Esophagus squamous epithelium (tissue), 5 donors: ENCODE measurements at places on chromosomes 4 and X.

DNA sequence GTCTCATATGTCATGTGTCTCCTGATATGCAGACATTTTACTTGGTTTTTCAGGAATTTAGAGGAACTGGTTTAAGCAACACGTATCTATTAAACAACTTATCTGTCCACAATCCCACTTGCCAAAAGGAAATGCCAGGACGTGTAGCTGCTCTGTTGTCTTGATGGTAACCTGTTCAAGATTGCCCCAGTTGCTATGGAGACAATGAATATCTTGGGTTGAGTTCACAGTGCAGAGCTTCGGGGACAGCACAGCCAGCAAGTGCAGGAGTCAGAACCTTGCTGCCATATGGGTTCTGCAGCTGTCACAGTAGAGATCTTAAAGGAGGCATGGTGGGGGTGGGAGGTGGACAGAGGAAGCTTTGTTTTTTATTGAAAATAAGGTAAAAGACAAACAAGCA lies 28.7 kb upstream of the FAM9B start:
- DNase-seq: no peak

GRCh38 chr4:55554453-55555030 lies 7.8 kb upstream of the CLOCK start:
- no peak for DNase-seq

DNA sequence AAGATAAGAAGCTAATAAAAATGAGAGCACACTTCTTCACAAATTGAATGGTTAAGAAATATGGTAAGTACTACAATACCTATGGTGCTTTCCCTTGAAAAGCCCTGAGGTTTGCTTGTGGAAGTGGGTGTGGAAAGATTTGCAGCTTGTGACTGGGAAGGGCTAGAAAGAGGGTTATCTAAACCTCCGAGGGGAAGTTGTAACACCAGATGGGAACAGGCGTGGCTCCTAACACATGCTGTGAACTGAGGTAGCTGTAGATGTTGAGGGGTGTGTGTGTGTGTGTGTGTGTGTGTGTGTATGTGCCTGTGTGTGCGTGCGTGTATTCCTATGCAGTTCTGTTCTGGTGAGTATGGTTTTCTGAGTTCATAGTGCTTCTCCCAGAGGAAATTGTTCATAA lies 21.5 kb downstream of the FRMPD4 start:
- no peak for DNase-seq

DNA sequence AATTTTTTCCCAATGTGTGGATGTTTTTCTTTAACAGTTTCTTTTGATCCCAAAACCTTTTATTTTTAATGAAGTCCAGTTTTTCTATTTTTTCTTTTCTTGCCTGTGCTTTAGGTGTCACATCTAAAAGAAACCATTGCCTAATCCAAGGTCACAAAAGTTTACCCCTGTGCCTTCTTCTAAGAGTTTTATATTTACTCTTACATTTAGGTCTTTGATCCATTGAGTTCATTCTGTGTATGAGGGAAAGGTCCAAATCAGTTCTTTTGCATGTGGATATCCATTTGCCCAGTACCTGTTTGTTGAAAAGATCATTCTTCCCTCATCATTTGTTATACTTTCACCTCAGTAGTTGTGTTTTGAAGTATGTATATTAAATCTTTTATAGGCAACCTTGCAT lies 13.0 kb downstream of the LRP2BP start:
- no peak for DNase-seq
